CD4-positive, alpha-beta T cell treated with Interleukin-21 for 1 hour (primary cell): ENCODE measurements at places on chromosomes 7 and 10.

DNA sequence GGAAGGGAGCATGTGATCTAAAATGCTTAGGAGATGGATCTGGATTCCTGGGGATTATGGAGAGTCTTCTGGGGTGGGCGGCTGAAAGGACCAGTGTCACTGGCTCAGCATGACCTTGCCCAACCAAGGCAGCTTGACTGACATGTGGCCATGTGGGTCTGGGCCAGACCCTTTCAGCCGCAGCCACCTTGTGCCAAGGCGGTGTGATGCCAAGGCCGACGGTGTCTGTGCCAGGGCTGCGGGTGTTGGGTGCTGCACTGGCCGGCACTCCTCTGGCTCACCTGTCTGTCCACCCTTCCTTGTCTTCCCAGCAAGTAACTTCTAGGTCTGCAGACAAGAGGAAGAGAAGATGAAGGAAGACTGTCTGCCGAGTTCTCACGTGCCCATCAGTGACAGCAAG lies 8.8 kb downstream of the DEPP1 start:
- DNase-seq, result no peak

DNA sequence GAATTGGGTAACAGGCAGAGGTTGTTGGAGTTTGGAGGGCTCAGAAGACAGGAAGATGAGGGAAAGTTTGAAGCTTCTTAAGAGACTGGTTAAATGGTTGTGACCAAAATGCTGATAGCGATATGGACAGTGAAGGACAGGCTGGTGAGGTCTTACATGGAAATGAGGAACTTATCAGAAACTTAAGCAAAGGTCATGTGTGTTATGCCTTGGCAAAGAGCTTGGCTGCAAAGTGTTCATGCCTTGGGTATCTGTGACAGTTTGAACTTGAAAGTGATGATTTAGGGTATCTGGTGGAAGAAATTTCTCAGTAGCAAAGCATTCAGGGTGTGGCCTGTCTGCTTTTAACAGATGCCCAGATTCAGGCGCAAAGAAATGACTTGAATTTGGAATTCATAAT lies 64.5 kb upstream of the EEPD1 start:
- DNase-seq, result no peak

DNA sequence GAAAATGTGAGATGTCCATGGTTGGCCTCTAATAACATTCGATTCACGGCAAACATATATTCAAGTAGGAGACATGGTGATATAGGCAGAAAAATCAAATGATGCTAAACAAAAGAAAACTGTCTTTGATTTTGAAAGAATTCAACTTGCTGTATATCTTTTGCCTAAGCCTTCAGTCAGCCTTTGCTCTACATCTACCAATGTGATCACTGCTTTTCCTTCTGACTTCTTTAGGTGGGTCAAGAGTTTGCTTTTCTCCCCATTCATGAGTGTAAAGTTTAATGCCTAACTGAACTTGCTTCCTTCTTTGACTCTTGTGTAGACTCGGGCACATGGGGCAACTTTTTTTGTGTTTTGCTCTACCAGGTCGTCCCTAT lies 417 bp upstream of the HIF1AN start:
- DNase-seq, result no peak

- no peak for DNase-seq
These were observed 112.3 kb downstream of the JCAD start for GRCh38 chr10:29946953-29947700.

GRCh38 chr10:100008708-100009282 lies 952 bp downstream of the DNMBP start:
- no peak for DNase-seq

- no peak for DNase-seq
These were observed 32.0 kb downstream of the SRRM3 start for GRCh38 chr7:76233538-76234281.

- no peak for DNase-seq
These were observed 10.5 kb downstream of the ADRA2A start for GRCh38 chr10:111087331-111087756.

- no peak for DNase-seq
These were observed 387.8 kb downstream of the SEMA3D start for GRCh38 chr7:84799106-84799505.

- peak; percentile 2 for DNase-seq
These were observed 246.1 kb downstream of the REEP3 start for GRCh38 chr10:63767138-63767801.

DNA sequence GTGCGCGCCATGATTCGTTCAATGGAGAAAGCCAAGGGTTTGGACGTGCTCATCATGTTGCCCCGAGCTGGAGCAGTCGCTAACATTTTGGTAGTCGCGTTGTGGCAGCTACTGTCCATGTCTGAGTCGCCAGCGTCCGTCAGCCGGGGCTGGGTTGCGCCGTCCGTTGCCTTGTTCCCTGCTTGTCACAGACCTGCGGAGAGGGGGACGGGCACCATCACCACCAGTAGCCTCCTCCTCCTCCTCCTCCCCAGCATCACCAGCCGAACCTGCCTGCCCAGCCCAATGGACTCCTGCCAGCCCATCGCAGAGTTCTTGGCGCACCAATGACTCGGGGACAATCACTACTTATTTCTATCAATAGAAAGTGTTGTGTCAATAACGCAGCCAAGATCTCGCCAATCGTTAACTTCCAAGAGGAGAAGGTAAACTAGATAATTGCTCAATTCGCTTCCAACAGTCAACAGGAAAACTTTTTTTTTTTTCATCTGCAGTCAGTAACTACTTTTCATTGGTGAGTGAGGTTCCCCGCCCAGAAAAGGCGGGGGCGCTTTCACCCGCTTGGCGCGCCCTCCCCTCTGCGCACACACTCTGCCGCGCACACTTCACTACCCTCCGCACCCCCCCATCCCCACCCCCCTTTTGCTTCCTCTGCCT lies at the start of gene FEZF1:
Gene FEZF1 (minus strand): TSS at position 432 of the 657 bp plus-strand sequence. CDS start 313 bp downstream, at position 119.
- DNase-seq, result no peak

DNA sequence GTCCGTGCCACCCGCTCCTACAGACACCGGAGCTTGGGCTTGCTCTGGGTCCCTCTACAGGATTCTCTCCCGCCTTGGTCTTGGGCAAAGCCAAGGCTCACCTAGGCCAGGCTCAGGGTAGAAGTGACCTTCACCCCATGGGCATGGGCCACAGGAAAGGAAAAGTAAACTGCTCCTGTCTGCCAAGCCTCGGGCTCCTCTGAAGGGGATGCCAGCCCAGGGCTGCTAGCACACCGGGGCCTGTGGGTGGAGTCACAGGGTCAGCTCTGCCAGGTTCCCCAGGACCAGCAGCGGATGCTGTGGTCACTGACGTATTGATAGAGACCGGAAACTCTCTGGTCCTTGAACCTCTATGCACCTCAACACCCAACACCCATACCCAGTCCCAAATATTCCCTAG lies 222.7 kb upstream of the MGMT start:
- DNase-seq, result no peak

DNA sequence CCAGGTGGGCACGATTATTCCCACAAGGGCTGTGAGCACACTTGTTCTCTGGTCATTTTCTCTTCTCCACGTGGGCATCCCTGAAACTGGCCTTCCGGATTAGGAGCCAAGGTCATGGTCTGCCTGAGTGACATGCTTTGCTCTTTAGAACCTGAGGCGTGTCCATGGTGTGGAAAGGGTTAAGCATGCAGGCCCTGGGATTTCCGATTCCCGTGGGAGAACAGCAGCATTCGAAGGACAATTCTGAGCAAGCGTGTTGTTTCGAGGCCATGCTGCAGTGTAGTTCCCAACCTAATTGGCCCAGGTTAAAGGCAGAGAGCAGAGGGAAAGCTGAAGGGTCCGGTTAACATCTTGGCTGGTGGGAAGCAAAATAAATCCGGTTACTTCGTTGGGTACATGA lies 245.9 kb downstream of the SKAP2 start:
- DNase-seq, result no peak

DNA sequence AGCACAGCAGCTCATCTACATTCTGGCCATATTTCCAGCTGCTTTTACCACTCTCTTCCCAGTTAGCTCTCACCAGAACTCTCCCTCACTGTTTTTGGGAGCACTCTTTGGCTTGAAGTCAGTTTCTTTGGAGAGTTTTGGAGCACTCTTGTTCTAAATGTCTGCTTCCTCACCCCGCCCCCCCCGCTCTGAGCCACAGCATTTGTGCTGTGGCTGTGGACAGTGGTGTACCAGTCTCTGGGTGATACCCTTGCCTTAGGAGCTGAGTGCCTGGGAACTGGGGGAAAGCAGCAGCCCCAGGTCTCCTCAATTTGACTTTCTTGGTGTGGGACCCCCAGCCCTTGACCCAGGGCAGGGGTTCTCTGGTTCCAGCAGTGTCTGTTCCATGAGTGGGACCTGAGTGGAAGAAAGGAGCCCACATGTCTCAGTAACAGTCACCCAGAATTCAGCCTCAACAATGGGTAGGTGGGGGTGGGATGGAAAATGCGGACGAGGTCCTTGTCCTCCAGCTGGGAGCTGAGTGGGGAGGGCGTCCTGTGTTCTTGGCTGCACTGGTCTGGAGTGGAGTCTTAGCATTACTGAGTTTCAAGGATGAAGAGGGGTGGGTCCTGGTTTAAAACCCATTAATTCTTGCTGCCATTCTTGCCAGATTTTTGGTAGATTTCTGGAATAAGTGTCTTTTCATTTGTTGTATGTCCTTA lies 18.0 kb downstream of the RBM33 start:
- DNase-seq, result no peak

GRCh38 chr10:24310104-24310503 lies 101.2 kb downstream of the KIAA1217 start:
- no peak for DNase-seq

DNA sequence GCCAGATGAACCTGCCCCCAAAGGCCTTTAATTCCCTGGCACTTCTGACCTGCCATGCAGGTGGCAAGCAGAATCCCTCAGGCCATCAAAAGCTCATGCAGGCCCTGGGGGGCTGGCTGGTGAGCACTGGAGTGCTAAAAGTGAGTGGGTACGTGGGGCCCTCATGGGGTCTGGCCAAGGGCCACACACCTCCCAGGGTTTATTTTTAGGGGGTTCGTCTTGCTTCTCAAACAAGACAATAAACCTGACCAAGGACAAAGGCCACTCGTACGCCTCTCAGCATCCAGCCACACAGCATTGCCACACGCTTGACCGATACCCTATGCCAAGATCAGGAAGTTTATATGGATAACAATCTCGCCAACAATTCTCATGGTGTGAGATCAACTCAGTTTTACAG lies 33.1 kb upstream of the DOCK1 start:
- no peak for DNase-seq

GRCh38 chr10:84193846-84194423 lies 402 bp upstream of the CDHR1 start:
- DNase-seq, result no peak

GRCh38 chr7:42128703-42129102 lies 108.3 kb downstream of the GLI3 start:
- no peak for DNase-seq

DNA sequence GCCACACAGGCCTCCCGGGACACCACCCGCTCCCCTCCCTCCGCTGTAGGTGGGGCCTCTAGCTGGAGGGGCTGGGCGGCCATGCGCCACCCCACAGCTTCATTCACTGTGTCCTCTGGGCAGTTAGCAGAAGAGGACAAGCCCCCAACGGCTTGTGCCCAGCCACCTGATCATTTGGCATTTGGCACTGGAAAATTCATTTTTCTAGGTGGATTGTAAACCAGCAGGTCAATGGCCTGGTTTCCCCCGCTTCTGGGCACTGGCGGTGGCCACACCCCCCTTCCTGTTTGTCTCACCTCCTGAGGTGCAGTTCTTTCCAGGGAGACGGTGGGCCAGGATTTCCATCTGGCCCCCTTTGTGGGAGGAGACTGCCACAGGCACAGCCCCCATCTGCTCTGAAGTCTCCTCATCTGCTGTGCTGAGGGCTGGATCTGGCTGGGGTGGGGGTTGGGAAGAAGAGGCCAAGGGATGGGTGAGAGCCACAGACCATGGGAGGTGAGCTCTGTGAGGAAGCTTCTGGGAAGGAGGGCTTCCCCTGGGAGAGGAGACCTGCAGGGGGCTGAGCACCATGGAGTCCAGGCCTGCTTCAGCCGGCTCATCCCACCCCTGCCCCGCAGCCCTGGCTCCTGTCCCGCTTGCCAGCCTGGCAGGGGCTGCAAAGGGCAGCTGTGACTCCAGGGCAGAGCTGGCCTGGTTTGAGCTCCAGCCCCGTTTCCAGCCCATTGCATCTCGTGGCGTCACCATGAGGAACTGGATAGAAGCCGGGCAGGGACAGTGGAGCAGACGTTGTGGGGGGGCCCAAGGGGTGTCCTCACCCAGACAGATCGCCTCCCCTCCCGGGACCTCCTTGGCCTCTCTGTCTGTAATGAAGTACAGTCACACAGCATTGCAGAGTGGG lies 40.1 kb upstream of the SLC29A3 start:
- DNase-seq, result no peak

DNA sequence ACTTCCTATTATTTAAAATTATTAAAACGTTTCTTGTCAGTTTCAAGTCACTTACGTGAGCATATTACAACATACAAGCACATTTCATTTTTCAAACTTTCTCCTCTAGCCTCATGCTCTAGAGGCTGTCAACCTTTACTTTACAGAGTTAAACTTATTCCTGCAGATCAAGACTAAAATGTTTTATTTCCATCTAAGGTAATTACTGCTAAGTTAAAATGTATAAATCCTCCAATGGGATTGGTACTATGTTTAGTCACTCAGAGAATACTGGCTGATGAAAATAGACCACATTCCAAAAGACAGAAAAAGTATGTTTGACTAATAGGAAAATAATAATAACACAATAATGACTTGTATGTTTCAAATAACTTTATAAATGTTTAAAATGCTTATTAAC lies 8.4 kb upstream of the TRDMT1 start:
- no peak for DNase-seq

DNA sequence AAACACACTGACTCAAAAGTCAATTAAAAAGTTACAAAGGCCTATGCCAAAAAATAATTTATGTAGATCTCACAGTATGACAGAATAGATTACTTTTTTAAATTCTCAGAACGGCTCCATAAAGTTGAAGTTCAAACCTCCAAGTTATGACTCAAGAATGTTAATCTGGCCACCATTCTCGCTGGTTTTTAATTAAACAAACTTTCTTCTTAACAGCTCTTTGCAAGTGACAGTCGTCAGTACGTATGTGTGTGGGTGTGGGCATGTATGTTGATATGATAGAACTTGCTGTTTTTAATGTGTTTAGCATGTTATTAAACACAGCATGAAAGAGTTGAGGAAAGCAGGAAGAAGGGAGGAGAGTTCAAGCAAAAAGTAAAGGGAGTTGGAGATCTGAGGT lies 18.5 kb downstream of the PRKCQ start:
- DNase-seq, result no peak

DNA sequence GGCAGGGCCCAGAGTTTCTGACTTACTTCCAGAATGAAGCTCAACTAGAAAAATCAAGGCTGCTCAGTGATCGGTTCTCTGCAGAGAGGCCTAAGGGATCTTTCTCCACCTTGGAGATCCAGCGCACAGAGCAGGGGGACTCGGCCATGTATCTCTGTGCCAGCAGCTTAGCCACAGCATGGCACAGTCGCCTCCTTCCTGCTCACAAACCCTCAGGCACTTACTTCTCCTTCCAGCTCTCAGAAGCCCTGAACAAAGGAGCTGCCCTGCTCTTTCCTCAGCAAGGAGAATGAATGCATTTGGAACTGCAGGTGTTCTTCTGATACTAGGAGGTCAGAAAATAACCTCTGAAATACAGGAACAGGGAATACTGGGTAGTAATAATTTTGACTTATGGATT lies 219.7 kb upstream of the PRSS1 start:
- no peak for DNase-seq

- no peak for DNase-seq
These were observed 694.2 kb upstream of the FZD8 start for GRCh38 chr10:36336315-36336714.

- DNase-seq, result no peak
These were observed 90.1 kb downstream of the SNX10 start for GRCh38 chr7:26381476-26382353.
